ENCODE measurements at places on chromosomes 11 and 22.

- DNase-seq, result peak; percentile 43
Observed at GRCh38 chr22:37162221-37163095, 12.7 kb upstream of the IL2RB start.

GRCh38 chr11:11476971-11477645 is 124.1 kb upstream of the CSNK2A3 start:
- DNase-seq, result no peak

DNA sequence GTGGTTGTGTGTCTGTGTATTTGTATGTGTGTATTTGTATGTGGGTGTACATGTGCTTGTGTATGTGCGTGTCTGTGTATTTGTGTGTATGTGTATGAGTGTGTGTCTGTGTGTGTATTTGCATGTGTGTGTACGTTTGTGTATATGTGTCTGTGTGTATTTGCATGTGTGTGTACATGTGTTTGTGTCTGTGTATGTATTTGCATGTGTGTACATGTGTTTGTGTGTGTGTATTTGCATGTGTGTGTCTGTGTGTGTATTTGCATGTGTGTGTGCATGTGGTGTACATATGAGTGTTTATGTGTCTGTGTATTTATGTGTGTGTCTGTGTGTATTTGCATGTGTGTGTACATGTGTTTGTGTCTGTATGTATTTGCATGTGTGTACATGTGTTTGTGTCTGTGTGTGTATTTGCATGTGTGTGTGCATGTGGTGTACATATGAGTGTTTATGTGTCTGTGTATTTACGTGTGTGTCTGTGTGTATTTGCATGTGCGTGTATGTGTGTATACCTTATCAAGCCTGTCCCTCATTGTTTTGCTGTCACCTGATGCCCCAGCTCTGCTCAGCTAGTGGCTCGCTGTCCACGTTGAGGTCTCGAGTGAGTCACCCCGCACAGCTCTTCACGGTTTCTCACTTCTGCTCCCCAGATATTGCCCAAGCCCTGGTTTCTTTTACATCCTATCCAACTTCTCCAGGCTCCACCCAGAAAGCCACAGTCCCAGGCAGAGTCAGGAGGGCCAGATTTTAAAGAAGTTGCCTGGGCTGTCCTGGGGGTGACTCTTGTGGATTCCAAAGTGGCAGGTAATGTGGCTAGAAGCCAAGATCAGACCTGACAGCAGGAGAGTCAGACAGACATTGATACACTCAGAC is 15.2 kb downstream of the MB start:
- DNase-seq, result no peak

GRCh38 chr11:83044958-83045712 is 26.6 kb downstream of the RAB30 start:
- no peak for DNase-seq

DNA sequence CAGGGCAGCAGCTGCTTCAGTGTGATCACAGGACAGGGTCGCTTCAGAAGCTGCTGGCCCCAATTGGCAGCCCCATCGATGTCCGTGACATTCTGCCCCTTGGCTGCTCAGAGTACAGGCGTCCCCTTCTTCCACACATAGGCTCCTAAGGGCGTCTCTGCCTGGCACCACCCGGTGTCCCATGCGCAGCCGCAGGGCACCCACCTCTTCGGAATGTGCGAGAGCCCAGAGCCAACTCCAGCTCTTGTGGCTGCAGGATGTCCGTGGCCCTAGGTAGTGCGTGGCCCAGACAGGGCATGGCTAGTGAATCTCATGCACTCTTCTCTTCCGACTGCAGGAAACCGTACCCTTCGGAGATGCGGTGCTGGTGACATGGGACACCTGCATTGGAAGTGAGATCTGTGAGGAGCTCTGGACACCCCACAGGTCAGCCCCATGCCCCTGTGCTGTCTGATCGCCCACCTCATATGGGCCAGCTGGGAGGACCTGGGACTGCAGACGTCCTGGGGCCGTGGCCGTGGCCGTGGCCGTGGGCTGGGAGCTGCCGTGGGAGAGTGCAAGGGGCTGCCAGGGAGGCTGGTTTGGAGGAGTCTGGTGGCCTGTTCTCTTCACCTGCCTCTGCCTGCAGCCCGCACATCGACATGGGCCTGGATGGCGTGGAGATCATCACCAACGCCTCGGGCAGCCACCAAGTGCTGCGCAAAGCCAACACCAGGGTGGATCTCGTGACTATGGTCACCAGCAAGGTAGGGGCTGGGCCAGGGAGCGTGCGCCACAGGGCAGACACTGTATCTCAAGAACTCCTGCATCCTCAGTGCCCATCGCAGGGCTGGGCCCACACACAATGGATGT is 20.2 kb downstream of the NADSYN1 start:
- no peak for DNase-seq

DNA sequence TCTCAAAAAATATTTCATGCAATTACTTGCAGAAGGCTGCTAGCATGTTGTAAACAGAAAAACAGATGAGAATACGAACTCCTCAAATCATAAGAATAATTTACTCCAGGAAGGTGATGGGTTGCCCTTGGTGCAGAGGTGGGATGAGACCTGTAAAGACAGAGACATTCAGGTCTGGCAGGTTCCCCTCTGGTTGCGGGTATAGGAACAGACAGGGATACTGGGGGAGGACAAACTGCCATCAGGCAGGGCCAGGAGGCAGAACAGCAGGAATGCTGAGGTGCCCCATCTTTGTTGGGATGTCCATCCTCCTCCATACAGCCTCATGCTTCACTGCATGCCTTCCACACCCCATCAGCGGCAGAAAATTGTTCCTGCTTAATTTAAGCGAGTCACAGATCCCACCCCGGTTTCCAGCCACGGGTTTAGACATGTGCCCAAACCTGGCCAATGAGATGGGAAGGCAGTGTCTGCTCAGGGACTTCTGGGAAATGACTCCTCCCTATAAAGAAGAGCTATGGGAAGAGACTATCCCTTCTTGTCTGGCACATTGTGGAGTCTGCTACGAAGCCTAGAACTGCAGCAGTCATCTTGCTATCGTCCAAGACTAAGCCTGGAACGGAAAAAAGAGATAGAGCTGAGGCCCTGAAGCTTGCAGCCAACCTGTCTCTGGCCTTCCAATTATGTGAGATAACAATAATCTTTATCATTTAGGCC is 23.1 kb upstream of the IRAG1 start:
- DNase-seq, result no peak

GRCh38 chr11:76626266-76626665 is 44.3 kb downstream of the LRRC32 start:
- DNase-seq, result no peak

DNA sequence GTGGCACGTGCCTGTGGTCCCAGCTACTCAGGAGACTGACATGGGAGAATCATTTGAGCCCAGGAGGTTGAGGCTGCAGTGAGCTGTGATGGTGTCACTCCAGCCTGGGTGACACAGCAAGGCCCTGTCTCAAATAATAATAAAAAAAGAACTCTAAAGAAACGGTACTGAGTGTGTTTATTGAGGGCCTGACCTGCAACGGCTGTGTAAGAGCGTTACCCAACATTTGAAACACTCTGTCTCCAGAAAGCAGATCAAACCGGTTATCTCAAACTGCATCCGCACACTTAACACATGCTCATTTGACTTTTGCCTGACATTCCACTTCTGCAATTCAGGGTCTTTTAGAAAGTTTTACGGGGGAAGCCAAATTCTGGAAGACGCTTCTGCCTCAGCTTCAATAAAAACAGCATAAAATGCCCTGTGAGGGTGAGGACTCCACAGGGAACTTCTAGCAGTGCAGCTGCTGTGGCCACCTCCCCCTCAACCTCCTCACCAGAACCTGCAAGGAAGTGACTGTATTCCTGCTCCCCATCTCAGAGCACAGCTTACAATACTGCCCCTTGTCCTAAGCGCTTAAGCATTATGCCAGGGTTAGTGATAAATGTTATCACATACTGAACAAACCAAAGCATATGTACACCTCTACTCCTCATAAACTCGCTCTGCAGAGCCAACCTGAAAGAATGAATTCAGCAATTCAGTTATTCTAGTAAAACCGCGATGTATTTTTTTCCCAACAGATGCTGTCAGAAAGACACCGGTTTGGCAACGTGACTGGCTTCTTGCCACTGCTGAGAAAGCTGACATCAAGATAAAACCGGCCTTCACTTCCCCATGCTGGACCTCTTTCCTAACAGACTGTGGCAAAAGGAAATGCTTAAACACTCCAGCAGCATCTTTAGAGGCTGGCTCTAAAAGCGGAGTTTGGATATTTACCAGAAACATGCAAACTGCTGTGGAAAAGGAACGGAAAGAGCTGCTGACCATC is 52.2 kb downstream of the PRDM10 start:
- no peak for DNase-seq

GRCh38 chr22:24102366-24103200 is 78.7 kb upstream of the SUSD2 start:
- no peak for DNase-seq

DNA sequence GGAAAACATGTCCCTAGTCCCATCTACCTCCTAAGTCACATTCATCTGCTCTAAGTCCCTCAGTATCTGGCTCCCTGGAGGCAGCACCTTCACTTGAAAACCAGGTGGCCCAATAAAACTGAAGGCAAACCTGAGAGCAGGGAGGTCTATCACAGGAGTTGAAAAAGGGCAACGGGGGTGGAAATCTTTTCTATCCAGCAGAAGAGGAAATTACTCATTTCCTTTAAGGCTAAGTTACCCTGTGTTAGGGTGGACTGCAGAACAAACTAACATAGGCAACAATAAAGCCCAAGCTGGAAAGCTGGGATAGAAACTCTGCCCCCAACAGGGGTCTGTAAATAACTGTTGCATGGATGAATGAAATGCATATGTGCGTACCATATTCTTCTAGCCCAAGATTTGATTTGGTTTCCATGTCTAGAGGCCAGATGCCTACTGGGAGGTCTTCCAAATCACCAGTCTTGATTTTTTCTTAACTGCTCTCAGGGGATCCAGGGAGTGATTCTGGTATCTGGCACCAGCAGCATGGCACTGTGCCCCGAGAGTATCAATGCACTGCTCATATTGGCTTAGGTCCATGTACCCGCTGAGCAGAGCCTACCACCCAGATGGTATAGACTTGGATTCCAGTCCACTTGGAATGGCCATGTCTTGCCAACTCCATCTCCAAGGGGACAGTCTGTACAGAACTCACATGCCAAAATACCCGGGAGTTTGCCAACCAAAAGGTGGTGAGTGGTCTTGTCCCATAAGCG is 350.0 kb upstream of the NCAM1 start:
- DNase-seq, result no peak

Data from stimulated activated CD8-positive, alpha-beta memory T cell treated with anti-CD3 and anti-CD28 coated beads, Interleukin-7, amount 100 ng/mL, for 1 hour (primary cell).